ENCODE measurements at places on chromosomes 11 and 22.

DNA sequence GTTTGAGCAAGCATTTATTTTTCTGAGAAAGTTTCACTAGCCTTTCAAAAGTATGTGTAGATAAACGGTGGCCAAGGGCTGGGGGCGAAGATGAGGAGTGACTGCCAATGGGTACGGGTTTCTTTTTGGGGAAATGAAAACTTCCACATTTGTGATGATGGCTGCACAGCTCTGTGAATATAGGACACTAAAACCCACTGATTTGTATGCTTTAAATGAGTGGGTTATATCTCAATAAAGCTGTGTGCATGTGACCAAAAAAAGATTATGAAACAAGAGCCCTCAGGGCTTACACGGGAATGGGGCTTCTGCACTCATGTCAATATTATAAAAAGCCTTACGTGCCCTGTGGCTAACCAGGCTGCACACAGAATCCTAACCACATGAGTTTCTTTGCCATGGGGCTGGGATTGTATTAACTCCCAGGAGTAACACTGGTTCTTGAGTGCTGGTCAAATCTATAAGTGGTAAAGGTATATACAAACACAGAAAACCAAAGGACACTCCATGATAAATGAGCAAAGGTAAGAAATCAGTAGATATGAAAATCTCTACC, 31.3 kb downstream of the ABCC8 start:
- DNase-seq = no peak

- no peak for DNase-seq
Observed at GRCh38 chr22:26417406-26417805, 11.7 kb upstream of the ASPHD2 start.

DNA sequence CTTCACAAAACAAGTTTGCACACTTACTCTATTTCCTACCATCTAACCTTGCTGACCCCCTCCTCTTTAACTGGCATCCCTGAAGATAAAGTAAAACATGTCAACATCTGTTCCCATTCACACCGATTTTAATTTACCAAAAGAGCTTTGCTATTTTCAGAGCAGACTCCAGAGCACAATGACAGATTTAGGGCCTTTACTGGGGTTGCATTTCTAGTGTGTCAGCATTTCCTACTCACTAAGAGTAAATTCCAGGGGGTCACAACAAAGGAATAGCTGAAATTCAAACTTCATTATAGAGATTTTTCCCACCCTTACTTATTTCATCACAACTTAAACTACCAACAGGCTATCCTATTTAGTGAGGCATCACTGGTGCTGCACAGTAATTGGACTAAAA, 60.8 kb downstream of the SOX6 start:
- no peak for DNase-seq

DNA sequence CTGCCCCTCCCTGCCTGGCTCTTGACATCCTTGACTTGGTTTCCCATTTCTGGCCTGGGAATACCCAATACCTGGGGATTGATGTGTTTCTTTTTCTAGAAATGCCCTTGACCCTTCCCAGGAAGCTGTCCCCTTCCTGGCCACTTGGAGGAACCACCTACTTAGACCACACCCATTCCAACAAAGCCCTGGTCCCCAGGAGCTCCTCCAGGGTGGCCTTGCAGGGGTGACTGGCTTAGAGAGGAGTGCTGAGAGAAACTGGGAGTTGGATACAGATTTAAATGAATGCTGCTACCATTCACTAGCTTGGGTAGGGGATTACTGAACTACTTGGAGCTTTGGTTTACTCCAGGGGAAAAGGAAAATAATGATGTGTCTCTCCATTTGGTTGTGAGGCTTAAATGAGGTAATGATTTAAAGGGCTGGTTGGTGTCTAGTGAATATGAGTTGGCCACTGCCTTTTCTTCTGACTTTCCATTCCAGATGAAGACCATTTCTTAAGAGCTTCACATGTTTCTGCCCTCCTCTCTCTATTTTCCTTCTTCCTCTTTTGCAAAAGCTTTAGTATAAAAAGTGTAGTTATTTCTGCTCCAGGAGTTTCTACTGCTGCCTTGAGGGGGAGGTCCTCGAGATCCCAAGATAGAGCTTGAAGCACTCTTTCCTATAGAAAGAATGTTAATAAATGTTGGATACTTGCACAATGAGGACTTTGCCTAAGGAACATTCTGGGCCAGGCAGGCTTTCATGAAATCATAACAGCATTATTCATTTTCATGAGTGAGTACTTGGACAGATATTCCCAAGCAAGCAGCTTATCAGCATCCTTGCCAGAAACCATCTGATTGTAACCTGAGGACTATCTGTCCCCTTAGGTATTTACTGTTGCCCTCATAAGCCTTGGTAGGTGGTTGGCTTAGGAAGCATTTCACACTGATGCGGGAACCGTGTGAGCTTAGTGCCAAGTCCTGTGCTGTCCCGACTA, 22.4 kb downstream of the PANX1 start:
- no peak for DNase-seq

DNA sequence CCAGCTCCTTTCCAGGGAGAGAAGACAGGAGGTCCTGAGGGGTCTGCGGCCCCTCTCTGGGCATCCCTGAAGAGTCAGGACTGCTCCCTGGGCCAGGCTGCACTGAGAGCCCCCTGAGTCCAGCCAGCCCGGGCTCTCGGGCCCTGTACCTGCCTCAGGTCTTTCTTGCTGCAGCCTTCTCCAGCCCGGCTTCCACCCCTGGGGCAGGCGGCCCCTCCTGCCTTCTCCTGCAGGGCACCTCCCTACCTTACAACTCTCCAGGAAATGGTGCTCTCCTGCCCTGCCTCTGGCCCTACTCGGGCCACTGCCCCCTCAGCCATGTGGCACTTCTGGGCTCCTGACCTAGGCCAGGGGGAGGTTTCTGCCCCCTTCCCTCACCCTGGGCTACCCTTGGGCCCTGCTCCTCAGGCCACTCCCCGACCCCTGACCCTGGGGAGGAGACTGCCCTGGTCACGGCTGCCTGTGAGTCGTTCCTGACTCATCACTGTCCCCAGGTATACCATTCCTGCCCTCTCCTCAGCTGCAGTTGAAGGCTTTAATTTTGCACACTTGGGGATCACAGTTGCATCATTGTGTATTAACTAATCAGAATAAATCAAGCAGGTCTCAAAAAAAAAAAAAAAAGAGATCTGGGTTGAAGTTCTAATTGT, 251.1 kb downstream of the NXPE2 start:
- no peak for DNase-seq

GRCh38 chr11:102361086-102362031, 14.3 kb downstream of the BIRC2 start:
- peak; percentile 24 for DNase-seq
